ENCODE measurements at places on chromosomes 4 and X. TPM values are rescaled to one million over a fixed set of nuclear protein-coding genes. Genes with fewer than 3 reads are reported as not detected.

DNA sequence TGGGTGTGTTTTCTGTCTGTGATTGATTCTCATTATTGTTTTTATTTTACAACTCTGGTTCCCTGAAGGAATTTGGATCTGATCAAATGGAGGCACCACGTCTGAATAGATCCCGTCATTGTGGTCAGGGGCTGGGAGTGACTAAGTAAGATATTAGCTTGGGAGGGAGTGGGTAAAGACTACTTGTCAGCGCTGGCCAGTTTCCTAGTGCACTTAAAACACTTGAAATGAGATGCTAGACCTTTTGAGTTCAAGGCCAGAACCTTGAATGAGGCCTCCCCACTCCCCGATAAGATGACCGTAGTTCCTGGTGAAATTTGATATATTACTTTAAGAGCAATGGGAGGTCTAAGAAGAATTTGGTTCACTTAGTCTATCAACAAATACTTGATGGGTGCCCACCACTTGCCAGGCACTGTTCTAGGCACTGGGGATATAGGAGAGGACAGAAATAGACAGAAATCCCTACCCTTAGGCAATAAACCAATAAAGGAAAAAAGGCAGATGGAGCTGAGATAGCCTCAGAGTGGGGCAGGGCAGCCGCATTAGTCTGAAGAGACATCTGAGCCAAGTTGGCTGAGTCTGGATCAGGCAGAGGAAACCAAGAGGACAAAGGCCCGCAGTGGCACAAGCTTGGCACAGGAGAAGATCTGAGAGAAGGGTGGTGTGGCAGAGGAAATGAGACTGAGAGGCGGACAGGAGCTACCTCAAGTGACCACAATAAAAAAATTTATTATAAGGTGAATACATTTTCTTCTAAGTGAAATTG is 11.8 kb downstream of the FAM184B start:
- DNase-seq: no peak

DNA sequence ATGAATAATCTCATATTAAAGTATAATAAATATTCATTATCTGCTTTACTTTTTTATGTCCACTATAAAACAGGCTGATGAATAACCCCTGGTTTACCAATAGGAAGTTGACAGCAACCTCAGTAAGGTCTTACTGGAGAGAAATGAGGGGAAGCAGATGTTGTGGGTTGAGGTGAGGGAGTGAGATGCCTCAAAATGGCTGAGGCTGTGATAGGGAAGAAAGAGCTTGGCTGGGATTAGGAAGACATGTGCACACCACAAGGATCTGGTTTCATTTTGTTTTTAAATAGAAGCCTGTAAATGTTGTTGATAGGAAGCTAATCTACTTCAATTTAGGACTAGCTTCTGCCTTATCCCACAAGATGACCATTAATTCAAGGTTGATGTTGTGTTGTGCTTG is 14.4 kb upstream of the CYBB start:
- no peak for DNase-seq

GRCh38 chr4:84503495-84504437 is 4.7 kb upstream of the NKX6-1 start:
- peak; percentile 63 for DNase-seq

GRCh38 chr4:145931403-145931802 is 7.2 kb downstream of the ZNF827 start:
- DNase-seq: no peak

CFAP99 gene
- 0.96 TPM for total RNA-seq

RHOXF1 gene
- total RNA-seq: not detected

RBPJ gene
- total RNA-seq: 92.3 TPM

PPP2R3B gene
- 7.7 TPM for total RNA-seq

MED12 gene
- 19.3 TPM for total RNA-seq

MAGEA9B gene
- not detected for total RNA-seq
